NB4 (cell line): ENCODE measurements at places on chromosomes 6 and 20.

DNA sequence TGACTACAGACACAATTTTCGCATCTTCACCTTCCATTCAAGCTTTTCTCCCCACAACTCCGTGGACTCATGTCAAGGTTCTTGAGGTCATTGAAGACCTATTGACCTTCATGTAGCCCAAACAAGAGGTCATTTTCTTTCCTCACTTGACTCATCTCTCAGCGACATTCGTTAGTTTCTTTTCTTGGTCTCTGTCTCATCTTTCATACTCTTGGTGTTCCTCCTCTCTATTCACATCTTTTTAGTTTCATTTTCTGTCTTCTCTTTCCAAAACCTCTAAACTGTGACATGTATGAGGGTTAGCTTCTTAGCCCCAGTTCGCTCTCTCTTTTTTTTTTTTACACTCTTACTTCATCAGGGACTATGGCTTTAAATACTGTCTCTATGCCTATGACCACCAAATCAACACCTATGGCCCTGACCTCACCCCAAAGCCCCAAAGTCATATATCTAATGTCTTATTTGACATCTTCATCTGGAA is 128.6 kb upstream of the BACH2 start:
- DNase-seq = no peak

GRCh38 chr6:158459726-158460125 is 100.2 kb upstream of the TMEM181 start:
- no peak for DNase-seq

DNA sequence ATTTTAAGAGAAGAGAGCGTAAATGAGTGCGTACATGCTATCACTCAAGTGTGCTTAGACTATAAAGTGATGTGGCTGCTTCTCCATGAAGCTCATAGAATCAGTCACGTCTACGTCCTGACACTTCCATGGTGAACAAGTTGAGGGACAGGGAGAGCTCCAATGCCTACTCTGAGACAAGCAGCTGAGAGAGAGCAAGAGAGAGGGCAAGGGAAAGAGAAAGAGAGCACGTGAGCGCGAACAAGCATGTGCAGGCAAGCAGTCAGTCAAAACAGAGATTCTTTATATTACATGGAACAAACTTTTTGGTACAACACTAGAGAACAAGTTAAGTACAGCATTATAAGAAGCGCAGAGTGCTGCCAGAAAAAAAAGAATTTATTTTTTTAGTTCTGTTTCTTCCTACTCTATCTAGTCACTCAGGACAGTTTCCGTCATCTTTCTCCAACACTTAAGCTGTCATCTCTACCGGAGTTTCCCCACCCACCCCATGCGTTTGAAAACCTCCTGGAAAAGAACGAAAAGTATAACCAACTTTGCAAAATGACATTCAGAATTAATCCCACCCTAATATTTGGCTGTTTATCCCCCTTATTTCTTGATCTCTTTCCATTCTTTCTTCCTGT is 61.8 kb downstream of the EPB41L2 start:
- no peak for DNase-seq

DNA sequence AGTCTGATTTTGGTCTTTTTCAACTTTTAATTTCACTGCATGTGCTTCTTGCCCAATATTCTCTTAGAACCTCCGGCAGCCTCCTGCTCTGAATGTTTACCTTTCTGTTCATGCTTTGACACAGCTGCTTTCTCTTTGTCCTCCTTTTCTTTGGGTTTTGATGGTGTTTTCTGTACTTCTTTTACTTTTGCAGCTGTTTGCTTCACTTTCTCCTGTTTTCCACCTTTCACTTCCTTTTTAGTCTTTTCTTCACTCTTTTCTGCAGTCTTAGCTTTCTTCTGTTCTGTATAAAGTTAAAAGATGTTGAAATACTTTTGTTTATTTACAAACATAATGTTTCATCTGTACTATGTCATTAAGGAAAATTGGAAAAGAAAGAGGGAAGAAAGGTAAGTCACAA is 133.1 kb downstream of the TRDN start:
- DNase-seq = no peak

- no peak for DNase-seq
Measured at GRCh38 chr6:73435236-73435635, 16.9 kb downstream of the CGAS start.

GRCh38 chr6:26165261-26165790 is 78.1 kb downstream of the HFE start:
- DNase-seq = no peak

- no peak for DNase-seq
Measured at GRCh38 chr6:25359891-25360290, 80.7 kb downstream of the CARMIL1 start.

- no peak for DNase-seq
Measured at GRCh38 chr6:138378463-138378862, 758 bp downstream of the SMIM28 start.
